Activated T-cell treated with anti-CD3 and anti-CD28 coated beads for 48 hours (primary cell): ENCODE measurements at places on chromosomes 3 and 15.

GRCh38 chr3:172606021-172606420 is 82.8 kb upstream of the TNFSF10 start:
- no peak for DNase-seq

DNA sequence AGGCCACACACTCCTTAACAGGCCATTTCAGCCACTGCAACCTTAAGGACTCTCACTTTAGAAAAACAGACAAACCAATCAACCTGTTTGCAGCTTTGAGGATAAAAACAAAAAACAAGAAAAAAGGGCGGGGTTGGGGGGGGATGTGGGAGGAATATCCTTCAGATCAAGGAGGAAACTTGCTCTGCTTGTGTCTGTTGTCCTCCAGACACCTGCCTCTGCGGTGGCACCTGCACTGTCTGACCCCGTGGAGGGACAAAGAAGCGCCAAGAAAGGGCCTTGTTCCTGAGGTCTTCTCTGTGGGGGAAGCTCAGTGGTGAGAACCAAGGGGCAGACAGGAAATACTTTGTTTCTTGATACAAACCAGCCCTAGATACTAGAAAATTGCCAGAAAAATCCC is 70.5 kb downstream of the POLR2M start:
- DNase-seq: no peak

GRCh38 chr3:166275024-166275390 is 437.8 kb upstream of the BCHE start:
- DNase-seq: no peak

GRCh38 chr3:16945330-16945729 is 60.6 kb downstream of the PLCL2 start:
- no peak for DNase-seq

DNA sequence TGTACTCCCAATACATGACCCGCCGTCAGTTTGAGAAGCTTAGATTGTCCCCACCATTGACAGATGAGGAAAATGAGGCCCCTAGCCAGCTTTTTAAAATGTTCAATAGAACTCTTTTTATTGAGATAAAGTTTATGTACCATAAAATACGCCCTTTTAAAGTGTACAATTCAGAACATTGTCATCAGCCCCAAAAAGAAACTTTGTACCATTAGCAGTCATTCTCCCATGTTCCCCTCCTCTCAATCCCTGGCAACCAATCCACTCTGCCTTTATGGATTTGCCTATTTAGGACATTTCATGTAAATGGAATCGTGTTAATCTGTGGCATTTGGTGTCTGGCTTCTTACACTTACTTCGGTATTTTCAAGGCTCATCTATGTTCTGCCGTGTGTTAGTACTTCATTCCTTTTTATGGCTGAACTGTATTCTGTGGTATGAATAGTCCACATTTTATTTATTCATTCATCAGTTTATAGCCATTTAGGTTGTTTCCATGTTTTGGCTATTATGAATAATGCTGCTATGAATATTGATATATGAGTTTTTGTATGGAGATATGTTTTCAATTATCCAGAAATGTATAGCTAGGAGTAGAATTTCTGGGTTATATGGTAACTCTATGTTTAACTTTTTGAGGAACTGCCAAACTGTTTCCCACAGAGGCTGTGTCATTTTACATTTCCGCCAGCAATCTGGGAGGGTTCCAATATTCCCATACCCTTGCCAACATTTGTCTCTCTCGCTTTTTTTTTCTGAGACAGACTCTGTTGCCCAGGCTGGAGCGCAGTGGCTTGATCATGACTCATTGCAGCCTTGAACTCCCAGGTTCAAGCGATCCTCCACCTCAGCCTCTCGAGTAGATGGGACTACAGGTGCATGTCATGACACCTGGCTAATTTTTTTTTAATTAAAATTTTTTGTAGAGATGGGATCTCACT is 15.3 kb upstream of the PTPN23 start:
- no peak for DNase-seq

- peak; percentile 40 for DNase-seq
These were observed 36.0 kb upstream of the TIMP4 start for GRCh38 chr3:12194669-12195161.

- DNase-seq: no peak
These were observed 19.2 kb downstream of the ABTB1 start for GRCh38 chr3:127691974-127692373.

- no peak for DNase-seq
These were observed 58.6 kb downstream of the MME start for GRCh38 chr3:155138677-155139076.

- no peak for DNase-seq
These were observed 103.9 kb downstream of the SNRK start for GRCh38 chr3:43390255-43390588.

- no peak for DNase-seq
These were observed at the start of gene ADIPOQ for GRCh38 chr3:186842426-186843038. Gene ADIPOQ, plus strand, starts transcription at chr3:186842710. Its CDS starts 10,349 bp downstream, at chr3:186853059.

DNA sequence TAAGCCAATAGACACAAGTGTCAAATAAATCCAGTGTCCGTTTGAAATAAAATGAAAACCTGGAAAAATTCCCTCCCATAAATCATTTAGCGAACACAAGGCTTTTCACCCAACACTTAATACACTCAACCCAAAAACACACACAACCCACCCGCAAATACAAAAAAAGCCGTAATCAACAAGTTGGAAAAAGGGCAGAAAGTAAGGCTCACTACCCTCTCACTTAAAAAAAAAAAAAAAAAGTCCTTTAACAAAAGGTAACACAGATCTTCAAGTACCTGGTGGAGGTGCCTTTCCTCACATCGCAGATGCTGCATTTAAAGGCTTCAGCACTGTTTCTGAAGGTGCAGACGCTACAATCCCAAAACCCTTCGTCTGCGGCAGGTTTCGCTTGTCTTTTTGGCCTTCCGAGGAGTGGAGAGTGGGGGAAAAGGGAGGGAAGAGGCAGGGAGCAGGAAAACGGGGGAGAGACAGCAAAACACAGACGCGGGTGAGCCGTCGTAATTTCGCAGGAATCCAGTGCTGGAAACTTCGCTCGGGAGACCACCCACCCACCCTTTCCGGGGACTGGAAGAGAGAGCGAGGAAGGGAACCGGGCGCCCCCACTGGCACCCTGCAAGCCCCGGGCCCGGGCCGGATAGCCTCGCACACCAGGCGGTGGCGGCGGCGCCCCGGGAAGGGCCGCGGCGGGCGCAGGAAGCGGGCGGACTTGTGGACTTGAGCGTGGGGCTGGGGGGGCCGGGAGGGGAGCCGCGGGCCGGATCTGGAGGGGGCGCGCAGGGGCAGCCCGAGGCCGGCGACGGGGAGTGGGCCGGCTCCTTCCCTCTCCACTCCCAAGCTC is 401.8 kb downstream of the SHQ1 start:
- peak; percentile 9 for DNase-seq

GRCh38 chr3:124691599-124691998 is 38.7 kb upstream of the UMPS start:
- no peak for DNase-seq

GRCh38 chr3:143875546-143875945 is 27.3 kb upstream of the SLC9A9 start:
- no peak for DNase-seq

- no peak for DNase-seq
These were observed 30.3 kb upstream of the CCNB2 start for GRCh38 chr15:59074607-59075006.

- no peak for DNase-seq
These were observed 147.8 kb upstream of the MCTP2 start for GRCh38 chr15:94083467-94084052.

DNA sequence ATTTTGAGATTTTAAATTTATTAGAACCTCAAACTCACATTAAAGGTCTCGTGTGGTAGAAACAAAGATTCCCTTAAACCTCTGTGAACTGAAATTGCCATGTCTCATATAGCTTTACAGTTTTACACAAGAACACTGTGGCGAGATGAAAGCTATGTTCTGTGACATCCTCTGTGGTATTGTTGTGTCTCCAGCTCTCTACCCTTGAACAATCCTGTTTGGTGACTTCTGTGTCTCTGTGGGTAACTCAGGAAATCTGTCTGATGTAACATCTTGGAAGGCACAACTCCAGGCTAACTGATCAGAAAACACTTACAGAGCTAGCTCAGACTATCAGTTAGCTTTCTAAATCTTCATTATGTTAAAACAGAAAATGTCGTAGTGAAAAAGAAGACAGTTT is 318.8 kb upstream of the GBE1 start:
- no peak for DNase-seq

DNA sequence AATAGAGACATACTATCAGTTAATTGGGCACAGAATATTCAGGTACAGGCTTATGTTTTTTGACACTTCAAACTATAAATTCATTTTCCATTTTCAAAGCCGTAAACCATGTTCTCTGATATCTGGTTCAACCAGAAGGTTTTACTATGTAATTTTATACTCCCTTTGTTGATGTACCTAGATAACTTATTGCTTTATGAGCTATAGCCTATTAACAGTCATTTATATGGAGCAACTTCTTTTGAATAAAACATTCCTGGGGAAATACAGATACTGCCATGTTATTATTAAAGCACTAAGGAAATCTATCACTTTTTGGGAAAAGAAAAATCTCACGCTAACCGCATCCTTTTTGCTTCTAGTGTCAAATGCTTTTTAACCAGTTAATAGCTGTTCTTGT is 505.6 kb downstream of the PYDC2 start:
- DNase-seq: no peak

GRCh38 chr15:86691091-86691663 is 611.5 kb downstream of the AGBL1 start:
- no peak for DNase-seq

DNA sequence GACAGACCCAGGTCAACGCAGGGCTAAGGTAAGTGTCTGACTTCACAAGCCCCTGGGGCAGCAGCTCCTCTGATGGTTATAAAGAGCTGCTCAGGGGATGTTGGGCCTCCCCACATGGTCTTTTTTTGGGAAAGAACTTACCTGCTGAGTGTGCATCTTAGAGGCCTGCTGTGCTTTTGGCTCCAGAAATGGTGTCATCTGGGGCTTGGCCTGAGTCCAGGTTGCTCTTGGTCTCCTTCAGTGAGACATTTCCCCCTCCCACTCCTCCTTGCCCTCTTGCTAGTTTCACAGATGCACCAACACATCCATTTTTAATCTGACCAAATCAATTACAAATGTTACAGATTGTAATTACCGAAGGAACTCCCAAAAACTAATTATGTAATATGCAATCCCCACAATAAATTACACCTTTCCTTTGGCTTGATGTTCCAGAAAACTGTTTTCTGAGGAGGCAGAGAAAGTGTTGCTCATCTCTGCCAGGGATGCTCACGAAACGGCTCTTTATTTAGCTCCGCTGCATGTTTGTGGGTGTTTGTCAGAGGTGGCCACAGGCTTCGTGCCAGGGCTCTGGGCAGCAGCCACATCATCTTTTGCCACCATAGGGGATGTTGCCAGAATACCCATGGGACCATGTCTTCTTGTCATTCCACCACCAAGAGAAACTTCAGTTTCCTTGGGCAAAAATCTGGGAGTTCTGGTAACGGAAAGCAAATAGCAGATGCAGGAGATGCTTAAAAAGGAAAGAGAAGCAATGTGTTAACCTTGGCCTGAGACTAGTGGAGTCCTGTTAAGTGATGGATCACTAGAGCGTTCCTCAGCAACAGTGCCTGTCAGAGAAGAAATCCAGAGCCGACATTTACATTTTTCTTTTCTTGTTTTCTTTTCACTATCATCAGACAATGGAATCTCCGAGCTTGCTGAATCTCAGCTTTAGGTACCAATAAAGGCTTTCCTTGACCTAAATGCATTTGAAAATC is 799.9 kb downstream of the AGBL1 start:
- no peak for DNase-seq

DNA sequence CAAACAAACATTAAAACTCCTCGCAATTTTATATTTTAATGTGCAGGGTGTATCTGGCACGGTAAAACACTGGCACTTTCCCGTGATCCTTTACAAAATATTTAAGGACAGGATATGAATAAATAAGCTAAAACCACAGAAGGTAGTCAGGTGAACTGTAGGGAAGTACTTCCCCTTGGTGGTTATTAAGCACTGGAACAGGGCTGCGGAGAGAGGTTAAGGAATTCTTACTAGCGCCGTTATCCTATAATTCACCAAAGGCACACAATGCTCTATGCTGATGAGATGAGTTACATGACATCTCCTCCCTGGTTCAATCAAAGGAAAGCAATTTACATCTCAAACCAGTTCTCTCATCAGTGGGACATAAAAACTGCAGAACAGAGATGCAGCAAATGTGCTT is 289.8 kb downstream of the ZBTB20 start:
- DNase-seq: no peak

DNA sequence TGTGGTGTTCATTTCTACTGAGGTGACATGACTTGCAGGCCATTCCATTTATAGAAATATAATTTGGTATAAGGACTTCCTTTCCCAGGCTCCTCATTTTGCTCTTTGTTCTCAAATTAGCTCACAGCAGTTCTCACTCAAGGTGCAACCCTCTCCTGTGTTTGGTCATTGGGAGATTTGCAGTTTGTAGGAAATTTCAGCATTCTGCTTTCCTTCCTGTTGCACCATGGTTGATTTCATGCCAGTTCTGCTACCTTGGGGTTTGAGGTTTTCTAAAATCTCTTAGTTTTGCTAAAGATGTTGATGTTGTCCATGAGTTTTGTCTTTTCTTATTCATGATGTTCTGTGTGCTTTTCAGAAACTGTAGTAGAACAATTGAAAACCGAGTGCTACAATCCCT is 65.7 kb upstream of the PROK2 start:
- no peak for DNase-seq

GRCh38 chr15:90665288-90666134 is 51.6 kb upstream of the BLM start:
- DNase-seq: peak; percentile 46

DNA sequence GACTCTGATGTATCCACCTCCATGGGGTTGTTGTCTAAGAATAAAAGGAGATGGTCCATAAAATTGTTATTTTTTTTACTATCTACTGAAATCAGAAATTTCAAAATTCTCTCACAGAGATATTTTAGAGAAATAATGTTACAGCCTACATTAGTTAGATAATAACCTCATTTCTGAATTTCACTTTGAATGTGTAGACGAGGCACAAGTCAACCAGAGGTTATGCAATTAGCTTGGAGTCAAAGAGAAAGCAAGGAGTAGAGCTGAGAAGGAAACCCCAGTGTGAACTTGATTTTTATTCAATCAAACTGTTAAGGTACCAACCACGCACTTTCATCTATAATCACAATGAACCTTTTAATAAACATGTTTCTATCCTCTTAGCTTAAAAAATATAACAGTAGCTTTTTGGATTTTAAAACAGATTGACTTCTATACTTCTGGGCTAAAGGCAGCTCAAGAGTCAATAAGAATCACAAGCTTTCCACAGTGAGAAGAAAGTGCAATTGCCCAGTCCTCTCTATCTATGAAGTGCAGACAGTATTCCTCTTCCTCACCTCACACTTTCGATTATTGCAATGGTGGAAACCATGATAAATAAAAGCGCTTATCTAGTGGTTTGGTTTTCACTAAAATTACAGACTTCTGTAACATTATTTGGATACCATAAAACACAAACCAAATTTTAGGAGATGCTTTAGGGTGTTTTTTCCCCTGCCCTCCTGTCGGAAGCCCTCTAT is 403.2 kb downstream of the ZBTB20 start:
- no peak for DNase-seq
